G401 (cell line): ENCODE measurements at places on chromosomes 16 and 17.

GRCh38 chr17:69908626-69909368, 166.2 kb upstream of the KCNJ16 start:
- DNase-seq = no peak

- peak; percentile 91 for DNase-seq
These were observed at the start of gene RASD1 for GRCh38 chr17:17496189-17497064. Gene RASD1, minus strand, starts transcription at chr17:17496395. Its CDS starts 214 bp downstream, at chr17:17496181.

GRCh38 chr17:69344939-69345338, 18.0 kb upstream of the ABCA5 start:
- DNase-seq = no peak

DNA sequence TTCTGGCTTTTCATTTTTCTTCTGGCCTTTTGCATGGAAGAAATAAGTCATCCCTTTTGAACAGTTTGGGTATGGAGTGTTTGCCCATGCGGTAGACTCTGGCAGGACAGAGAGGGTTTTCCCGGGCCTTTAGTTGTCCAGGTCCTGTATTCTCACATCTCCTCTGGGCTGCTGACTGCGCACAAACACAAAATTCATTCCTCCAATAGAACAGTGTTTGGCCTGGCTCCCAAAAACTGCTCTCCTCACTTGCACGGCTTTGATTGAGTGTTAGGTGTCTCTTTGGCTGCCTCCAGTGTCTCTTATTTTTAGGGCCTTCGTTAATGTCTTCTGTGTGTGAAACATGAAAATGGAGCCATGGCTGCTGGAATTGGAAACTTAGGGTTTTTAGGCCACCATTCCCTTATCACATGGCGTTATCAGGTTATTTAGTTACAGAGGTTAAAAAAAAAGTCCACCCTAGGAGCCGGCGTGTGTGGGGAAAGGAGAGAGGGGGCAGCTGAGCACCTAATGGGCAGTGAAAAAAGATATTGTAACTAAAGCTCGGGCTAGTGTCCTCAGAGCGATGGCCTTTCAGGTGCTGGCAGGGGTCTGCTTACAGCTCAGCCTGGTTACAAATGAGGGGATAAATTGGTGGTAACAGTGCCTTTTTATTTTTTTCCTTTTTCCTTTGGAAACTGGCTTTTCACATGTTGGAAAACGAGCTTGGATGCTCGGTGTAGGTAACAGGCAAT, 47.3 kb downstream of the PRKCA start:
- DNase-seq = no peak

- DNase-seq = no peak
These were observed 14.3 kb downstream of the MLYCD start for GRCh38 chr16:83913245-83913633.

DNA sequence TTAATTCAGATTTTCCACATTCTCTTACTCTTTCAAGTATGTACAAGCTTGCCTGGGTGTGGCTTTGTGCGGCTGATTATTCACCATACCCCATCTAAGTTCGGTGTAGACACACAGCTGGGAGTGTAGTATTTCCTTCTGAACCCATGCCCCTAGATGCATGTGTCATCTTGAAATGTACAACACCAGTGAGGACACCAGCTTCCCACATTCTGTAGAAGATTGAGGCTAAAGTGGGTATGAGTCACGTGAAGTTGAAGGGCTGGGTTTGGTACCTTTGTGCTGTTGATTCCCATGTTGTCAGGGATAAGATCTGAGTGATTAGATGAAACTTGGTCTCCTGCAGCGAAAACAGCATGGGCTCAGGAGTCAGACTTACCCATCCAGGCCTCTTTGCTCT, 14.6 kb upstream of the DHX8 start:
- no peak for DNase-seq

- DNase-seq = no peak
These were observed 3.5 kb downstream of the CACNG4 start for GRCh38 chr17:66967837-66968543.

DNA sequence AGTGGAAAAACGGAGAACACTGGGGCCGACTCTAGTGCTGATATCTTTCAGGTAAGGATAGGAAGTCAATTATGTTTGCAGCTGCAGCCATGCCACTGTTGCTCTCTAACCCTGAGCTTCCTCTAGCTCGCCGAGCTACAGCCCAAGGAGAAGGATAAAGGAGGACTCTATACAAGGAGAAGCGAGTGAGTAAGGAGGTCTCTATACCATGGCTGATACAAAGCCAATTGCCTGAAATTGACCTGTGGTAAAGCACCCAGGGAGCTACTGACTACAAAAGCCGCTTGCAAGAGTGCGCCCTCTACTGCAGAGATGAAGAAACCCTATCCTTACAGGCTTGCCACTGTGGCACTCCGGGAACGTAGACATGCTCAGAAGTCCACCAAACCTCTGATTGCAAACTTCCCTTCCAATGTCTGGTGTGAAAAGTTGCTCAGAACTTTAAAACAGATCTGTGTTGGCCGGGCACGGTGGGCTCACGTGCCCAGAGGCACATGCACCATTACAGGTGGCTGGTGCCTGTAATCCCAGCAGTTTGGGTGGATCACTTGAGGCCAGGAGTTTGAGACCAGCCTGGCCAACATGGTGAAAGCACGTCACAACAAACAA, 10.8 kb upstream of the SLC46A1 start:
- DNase-seq = peak; percentile 52

DNA sequence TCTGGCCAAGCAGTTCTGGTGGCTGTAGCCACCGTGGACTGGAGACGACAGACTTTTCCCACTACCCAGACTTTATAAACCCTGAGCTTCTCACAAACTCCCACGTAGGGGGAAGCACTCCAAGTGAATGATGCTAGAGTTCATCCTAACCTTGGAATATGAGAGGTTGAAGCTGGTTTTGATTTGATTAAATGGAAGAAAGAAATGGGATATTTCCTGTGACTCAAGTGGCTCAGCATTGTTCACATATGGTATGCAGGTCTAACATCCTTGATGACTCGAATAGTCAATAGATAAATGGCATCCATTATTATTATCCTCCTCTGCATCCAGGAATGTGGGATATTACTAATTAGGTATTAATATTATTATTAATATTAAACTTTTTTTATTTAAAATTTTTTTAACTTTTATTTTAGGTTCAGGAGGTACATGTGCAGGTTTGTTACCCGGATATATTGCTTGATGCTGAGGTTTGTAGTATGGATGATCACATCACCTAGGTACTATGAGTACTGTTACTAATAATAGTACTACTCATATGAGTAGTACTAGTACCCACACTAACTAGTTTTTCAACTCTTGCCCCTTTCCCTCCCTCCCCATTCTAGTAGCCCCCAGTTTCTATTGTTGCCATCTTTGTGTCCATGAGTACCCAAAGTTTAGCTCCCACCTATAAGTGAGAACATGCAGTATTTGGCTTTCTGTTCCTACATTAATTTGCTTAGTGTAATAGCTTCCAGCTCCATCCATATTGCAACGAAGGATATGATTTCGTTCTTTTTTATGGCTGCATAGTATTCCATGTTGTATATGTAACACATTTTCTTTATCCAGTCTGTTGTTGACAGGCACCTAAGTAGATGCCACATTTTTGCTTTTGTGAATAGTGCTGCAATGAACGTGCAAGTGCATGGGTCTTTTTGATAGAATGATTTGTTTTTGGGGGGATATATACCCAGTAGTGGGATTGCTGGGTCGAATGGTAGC, 22.9 kb downstream of the PIK3R6 start:
- DNase-seq = no peak
